Stimulated activated naive CD8-positive, alpha-beta T cell treated with anti-CD3 and anti-CD28 coated beads, Interleukin-15, amount 100 ng/mL, for 72 hours (primary cell): ENCODE measurements at places on chromosomes 2 and 18.

GRCh38 chr2:220224691-220225543, 597.5 kb downstream of the SLC4A3 start:
- DNase-seq = no peak

GRCh38 chr2:146615778-146616177, 1229.1 kb upstream of the ACVR2A start:
- no peak for DNase-seq

DNA sequence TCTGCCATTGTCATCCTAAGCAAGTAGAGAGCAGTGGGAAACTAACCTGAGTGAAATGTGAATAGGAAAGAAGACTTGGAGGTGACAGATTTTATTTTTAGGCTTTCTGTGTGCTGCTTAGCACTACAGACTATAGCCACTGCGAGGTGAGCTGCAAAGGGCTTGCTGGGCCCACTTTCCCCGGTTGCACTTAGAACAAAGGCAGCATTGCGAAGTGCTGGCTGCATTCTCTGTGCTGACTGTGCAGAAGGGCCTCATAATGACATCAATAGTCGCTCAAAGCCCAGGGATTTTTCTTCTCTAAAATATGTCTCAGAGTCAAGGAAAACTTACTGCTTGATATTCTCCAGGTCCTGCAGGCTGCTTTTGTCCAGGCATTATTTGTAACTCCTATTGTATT, 592.1 kb downstream of the TDRD15 start:
- no peak for DNase-seq

- peak; percentile 9 for DNase-seq
Measured at GRCh38 chr2:166375736-166376487, at the start of gene SCN9A. SCN9A (minus strand) TSS chr2:166375944; CDS start chr2:166311756, 64,188 bp downstream.

GRCh38 chr18:48007955-48008701, 77.7 kb upstream of the SMAD2 start:
- peak; percentile 39 for DNase-seq

DNA sequence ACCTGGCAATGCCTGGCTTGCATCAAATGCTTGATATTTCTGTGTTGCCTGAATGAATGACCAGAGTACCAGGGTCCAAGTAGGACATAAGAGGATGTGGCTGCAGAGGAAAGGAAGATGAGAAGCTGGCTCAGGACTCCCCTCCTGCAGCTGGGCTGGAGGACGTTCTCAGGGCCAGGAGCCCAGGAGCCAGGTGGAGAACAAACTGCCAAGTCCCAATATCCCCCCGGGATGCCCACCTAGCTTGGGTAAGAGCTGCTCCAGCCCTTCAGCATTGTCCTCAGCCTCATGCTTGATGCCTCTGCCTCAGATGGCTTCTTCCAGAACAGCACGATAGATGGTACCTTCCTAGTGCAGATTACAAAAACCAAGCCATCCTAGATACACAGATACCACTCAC, 8.6 kb upstream of the ATP6V1B1 start:
- no peak for DNase-seq

DNA sequence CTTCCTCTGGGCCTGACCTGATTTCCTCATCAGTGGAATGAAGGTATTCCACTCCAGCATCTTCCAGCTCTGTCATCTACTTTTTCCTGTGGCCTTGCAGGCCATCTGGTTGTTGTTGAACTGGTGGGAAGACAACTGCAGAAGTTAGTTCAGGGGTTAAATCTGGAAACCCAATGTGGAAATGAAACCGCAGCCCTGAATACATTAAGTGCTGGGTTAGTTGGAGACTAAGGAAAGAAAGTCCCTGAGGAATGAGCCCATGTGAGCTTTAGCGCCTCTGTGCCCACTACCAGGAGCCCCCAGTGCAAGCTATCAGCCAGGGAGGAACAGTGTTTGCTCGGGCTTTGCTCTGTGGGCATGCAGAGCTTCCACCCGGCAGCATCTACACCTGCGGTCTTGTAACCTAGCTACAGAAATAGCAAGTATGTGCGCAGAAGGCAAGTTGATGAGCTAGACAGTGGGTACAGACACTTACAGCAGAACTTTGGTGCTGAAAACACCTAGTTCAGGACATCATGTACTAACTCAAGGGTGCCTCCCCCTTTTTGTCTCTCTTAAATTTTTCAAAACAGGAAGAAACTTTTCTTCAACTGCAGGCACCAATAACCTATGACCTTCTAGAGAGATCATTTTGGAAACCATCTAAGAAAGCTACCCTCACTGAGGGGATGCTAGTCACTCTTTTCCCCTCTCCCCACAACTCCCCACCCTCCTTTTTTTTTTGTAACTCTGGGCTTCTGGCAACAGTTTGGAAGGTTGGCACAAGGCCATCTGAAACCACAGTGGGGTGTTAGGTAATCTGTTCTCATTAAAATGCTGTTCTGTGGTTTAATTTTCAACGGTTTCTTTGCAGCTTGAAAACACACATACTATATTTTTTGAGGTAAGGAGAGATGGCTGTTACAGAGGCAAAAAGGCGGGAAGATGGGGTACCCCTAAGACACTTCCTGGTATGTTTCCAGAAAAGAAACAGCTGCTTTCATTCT, 18.3 kb upstream of the CXCR4 start:
- DNase-seq = peak; percentile 77

DNA sequence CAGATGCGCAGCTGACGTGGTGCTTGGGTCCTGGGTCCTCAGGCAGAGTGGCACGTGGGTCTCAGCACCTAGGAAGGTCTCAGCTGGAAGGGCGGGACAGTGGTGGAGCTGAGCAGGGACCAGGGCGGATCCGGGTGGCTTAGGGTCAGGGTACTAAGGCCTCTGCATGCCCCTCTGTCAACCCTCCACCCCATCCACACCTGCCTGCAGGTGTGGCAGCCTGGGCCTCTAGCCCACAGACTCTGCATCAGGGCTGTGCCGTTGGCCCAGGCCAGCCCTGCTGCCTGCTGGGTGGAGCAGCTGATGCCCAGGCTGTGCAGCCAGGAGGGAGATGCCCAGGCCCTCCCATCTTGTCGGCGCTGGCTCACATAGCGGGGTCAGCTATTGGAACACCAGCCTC, 24.6 kb upstream of the OTOS start:
- no peak for DNase-seq

- no peak for DNase-seq
Measured at GRCh38 chr2:152432765-152433164, 97.8 kb downstream of the FMNL2 start.

- no peak for DNase-seq
Measured at GRCh38 chr2:37654932-37655841, 16.3 kb downstream of the CDC42EP3 start.

DNA sequence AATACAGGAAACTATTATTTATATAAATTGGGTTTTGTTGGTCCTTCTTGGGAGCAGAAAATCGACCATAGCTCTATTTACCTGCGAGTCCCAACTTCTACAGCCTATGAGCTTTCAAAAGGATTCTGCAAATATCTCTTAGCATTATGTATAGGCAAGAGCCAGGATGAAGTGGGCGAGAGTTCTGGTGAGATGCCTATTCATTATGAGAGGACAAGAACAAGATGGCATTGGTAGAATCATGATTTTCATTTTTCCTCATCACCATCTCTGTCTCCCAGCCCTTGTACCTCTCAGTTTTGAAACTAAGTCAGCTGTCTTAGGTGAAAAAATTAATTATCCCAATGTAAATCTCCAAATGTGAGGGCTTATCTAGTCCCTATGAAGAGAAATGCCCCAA, 25.0 kb downstream of the WIPF1 start:
- no peak for DNase-seq

DNA sequence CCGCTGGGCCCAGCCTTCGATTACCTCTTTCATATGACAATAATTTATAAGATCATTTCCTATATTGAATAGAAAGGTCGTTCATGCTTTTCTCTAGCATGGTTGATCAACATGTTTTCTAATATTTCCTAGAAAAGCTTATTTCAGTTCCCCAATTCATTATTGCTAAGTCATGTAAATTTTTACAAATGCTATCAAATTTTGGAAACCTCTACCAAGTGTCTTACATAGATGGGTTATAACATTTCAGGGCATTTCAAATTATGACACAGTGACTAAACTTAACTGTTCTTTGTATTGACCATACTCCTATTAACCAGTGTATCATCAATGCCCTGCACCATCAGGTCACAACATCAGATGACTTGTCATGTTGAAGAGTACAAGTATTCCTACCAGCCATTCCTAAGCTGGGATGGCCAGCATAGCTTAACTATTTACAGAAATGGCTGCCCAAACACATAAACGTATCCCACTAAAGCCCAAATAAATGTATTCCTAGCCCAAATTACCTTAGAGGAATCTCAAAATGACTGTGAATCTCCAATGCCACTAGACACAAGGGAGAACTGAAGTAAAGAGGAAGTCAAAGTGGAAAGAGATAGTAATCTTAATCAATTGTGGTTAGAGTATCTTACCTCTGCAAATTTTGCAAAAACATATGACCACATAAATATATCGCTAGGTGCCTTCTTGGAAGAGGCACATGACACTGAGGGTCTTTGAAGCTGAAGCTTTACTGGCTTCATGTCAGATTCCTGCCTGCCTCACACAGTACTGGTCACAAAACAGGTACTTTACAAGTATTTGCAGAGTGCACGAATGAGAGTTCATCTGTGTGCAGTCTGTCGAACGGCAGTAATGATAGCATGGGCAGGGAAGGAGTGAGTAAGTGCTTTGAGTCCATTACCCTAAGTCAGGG, 87.3 kb upstream of the TLK1 start:
- DNase-seq = peak; percentile 9

DNA sequence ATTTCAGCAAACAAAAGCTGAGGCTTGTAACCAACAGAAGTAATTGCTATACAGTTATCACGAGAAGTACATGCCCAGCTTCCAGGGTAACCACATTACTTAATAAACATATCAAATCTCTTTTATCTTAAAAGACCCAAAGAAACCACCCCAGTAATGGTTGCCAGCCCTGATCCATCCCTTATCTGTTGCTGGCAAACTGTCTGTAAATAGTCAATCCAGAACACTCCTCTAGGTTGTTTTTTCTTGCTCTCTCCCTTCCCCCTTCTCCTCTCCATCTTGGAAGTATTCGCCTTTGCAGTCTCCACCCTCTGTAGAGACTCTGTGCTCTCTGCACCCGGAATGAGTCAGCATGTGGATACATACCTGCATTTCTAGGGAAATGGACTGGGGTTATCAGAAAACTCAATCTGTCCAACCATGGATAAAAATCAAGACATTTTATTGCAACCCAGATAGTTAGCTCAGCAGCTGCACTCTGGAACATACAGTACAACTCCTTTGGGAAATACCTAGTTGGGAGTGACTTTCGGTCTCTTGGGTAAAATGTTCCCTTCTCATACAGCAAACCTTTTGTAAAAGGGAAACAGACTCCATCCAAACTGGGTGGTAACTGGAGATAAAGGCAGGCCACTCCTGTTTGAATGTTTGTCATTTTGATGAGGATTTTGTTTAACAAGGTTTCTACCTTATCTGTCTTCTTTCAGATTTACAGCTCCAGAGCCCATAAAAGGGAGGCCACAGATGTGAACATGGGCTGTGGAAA, 123.5 kb upstream of the FOSL2 start:
- no peak for DNase-seq

- no peak for DNase-seq
Measured at GRCh38 chr18:3117493-3118192, 102.1 kb downstream of the MYOM1 start.

GRCh38 chr2:236862961-236863728, 222.5 kb upstream of the COPS8 start:
- DNase-seq = no peak

GRCh38 chr2:39719317-39719716, 53.6 kb downstream of the TMEM178A start:
- DNase-seq = no peak

- no peak for DNase-seq
Measured at GRCh38 chr2:162004031-162004430, 70.0 kb downstream of the DPP4 start.

DNA sequence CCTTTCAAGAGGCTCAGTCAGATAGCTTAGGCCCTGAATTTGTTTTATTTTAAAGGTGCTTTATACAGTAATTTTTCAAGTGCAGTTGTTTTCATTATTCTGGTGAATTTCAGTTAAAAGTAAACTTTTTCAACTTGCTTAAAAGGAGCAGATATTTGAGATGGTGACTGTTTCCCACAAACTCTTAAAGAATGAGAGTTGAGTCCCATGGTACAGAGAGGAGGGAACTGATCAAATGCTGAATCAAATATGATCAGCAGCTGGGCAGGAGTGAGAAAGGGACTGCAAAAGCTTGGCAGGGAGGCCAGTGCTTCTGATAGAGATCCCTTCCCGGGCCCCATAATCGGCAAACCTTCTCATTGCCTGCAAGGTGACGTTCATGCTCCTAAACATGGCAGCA, 91.2 kb downstream of the KCNS3 start:
- no peak for DNase-seq

DNA sequence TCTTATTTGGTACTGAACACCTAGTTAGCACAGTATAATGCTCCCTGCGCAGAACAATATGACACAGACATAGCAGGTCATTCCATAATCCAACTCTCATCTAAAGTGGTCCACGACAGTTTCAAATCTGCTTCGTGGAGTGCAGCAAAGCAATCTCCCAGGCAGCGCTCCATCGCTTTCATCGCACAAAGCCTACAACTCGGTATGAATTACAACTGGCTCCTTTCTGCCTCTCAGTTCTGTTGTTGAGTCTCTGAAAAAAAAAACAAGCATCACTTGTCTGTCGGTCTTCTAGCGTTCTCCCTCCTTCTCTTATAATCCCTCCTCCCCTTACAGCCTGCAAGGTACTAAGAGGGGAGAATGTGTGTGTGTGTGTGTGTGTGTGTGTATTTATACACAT, 123.5 kb downstream of the FIGN start:
- DNase-seq = no peak

GRCh38 chr2:215407590-215408264, 28.1 kb downstream of the FN1 start:
- no peak for DNase-seq

DNA sequence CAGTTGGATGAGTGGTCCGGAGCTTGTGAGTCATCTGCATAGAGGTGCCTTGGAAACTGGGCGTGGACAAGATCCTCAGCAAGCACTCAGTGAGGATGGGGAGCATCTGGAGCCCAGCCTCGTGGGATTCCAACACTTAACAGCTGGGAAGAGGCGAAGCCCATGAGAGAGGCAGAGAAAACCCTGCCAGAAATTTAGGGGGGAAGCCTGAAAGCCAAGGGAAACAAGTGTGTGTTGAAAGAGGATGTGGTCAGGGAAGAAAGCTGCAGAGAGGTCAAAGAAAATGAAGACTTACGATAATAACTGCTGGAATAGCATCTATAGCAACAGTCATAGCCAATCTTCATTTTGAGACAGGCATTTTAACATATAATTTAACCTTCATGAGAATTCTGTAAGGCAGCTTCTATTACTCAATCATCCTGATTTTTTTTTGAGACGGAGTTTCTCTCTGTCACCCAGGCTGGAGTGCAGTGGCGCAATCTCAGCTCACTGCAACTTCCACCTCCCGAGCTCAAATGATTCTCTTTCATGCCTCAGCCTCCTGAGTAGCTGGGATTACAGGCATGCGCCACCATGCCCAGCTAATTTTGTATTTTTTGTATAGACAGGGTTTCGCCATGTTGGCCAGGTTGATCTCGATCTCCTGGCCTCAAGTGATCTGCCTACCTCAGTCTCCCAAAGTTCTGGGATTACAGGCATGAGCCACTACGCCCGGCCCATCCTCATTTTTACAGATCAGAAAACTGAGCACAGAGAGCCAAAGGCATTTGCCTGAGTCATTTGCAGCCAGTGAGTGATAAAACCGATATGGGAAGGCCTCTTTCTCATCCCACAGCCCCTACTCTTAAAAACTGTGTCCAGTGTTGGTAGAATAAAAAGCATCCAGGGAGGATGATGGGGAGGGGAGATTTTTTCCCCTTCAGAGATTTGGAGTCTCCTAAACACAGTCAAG, 214.4 kb upstream of the EPAS1 start:
- no peak for DNase-seq
